ENCODE measurements at places on chromosomes 11 and 22.

DNA sequence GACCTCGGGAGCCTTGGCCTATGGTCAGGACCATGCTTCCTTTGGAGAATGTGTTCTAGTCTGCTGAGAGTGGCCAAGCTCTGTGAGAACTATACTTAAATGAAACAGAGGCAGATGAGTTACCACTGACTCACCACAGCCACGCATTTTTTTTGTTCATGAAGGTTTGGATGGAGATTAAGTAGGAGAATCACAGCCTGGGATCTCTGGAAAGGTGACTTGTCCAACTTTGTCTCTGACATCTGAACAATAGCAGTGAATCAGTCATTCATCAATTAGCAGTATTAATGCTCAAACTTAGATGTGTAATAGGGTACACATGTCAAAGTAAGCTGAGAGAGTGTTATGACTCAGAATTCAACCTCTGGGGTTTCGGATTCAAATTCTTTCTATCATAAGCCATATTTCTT lies 100.7 kb upstream of the ANO3 start:
- no peak for DNase-seq

GRCh38 chr22:48403521-48404403 lies 1423.9 kb downstream of the BRD1 start:
- DNase-seq, result no peak

DNA sequence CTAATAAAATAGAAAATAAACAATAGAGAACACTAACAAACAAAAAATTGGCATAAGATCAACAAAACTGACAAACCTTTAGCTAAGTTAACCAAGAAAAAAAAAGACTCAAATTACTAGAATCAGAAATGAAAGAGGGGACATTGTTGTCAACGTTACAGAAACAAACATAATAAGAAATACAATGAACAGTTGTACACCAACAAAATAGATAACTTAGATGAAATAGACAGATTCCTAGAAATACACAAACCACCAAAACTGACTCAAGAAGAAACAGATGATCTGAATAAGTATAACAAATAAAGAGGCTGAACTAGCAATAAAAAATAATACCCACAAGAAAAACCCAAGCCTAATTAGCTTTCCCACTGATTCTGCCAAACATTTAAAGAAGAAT lies 34.7 kb upstream of the TMPRSS4 start:
- no peak for DNase-seq

DNA sequence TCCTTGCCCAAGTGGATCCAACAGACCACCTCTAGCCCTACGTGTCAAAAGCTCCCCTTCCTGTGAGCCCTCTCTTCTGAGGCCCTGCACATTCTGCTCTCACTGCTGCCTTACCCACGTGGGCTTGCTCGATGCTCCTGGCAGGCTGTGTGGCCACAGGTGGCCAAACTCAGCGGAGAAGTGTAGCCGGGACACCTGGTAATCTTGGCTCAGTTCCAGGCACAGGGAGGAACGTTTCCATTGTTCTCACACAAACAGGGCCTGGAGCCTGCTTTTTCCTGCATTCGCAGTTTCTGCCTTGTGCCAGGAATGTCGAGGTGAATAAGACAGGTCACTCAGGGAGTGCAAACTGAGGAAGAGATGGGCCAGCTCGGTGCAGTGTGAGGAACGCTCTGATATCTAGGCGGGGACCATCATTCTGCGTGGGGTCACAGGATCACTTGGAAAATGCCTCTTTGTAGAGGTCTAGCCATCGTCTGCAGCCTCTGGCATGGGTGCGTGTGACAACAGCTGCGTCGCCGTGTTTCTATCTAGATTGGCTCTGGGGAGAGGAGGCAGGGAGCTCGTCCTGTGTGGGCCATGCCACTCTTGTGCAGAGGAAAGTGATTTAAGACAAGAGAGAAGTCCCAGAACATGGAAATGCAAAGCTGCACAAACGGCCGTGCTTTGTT lies 127.6 kb upstream of the PARVA start:
- DNase-seq, result peak; percentile 67

GRCh38 chr22:43042101-43042780 lies 27.3 kb upstream of the PACSIN2 start:
- peak; percentile 84 for DNase-seq

- DNase-seq, result no peak
These were observed 37.0 kb upstream of the FTH1 start for GRCh38 chr11:62004473-62004872.

DNA sequence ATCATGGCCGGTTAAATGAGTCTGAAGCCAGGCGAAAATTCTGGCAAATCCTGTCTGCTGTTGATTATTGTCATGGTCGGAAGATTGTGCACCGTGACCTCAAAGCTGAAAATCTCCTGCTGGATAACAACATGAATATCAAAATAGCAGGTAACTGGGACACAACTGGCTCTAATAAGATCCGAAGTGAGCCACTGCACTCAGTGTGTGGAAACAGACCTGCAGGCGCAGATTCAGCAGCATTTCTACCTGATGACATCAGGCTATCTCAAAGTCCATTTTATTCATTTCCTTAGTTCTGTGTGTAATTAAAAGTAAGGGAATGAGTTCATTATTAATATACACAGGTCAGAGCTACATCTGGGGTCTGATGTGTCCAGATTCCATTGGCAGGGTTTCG lies 78.2 kb downstream of the PPP2R1B start:
- DNase-seq, result no peak

- peak; percentile 70 for DNase-seq
These were observed 12.3 kb upstream of the HDHD5 start for GRCh38 chr22:17171153-17172028.

GRCh38 chr22:50503475-50504145 lies 3.9 kb downstream of the LMF2 start:
- DNase-seq, result no peak

GRCh38 chr11:131652231-131652630 lies 281.8 kb downstream of the NTM start:
- no peak for DNase-seq

- DNase-seq, result no peak
These were observed 156.0 kb downstream of the PKNOX2 start for GRCh38 chr11:125320347-125321076.

DNA sequence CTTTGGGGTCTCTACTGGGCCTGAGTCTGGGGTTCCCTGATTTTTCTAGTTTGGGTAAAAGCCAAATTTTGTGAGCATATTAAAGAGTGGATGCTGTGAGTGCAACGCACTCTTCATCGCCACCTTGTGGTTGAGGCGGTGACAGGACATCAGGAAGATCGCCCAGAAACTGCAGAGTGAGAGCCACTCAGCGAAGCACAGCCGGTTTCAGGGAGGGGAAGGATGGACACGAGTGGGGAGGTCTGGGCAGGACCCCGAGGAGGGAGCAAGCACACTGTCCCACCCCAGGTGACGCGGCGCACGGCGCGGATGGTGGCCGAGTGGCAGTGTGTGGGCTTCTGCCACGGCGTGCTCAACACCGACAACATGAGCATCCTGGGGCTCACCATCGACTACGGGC lies 9.1 kb downstream of the SELENOO start:
- DNase-seq, result no peak

DNA sequence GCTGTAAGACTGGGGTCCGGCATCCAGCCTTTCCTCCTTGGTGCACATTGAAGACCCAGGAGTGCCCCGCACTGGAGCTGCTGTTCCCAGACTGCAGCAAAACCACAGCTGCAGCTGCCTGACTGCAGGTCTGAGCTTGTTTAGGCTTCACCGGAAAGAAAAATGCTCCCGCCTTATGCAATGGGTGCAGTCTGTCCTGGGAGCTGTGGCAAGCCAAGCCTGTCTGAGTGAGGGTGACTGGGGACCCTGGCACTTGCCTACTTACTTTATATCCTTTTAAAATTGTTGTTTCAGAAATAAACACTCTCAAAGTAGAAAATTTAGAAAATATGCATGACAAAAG lies 23.3 kb upstream of the CD44 start:
- DNase-seq, result no peak

DNA sequence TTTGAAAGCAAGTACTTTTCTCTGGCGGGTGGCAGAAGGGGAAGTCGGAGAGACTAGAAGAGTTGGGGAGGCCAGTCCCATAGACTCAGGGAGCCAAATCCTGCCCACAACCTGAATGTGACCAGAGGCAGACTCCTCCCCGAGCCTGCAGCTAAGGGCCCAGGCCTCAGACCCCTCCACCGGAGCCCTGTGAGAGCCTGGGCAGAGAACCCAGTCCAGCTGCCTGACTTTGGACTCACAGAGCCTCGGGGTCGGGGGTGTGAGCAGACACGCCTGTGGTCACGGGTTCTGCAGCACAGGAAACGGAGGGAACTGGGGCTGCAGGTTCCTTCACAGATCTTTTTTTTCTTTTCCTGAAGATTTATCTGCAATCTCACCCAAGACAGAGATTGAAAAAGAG lies 312.3 kb downstream of the CTTN start:
- DNase-seq, result no peak

GRCh38 chr11:119778391-119779194 lies 49.6 kb upstream of the NECTIN1 start:
- DNase-seq, result no peak

DNA sequence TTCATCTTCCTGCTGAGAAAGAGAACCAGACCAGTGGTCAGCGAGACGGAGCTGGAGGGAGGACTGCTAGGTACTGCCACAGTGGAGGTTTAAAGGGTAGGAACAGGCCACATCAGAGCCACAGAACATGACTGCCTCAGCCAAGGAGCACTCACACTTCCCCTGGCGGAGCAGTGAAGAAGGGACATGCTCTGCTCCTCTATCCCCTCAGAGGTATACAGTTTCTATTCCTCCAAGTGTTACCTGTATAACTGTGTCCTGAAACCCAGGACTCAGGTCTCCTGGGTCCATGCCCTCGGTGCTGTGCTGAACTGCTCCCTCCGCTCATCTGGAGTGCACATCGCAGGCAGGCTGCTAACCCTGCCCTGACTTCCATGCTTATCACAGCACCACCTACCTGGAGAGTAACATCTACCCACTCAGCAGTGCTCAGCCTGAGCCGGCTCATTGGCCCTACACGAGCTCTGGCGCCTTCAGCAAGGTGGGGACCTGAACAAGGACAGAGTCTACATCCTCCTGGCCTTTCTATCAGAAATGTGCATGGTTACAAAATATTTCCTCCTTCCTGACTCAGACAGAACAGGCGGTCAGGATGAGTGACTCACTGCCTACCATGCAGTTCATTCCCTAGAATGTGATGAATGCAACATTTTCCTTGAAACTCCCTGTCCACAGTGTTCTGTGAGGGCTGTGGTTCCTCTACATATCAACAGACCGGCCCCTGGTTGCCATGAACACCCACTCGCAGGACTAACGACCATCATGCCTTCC lies 52.9 kb downstream of the C11orf58 start:
- DNase-seq, result no peak

DNA sequence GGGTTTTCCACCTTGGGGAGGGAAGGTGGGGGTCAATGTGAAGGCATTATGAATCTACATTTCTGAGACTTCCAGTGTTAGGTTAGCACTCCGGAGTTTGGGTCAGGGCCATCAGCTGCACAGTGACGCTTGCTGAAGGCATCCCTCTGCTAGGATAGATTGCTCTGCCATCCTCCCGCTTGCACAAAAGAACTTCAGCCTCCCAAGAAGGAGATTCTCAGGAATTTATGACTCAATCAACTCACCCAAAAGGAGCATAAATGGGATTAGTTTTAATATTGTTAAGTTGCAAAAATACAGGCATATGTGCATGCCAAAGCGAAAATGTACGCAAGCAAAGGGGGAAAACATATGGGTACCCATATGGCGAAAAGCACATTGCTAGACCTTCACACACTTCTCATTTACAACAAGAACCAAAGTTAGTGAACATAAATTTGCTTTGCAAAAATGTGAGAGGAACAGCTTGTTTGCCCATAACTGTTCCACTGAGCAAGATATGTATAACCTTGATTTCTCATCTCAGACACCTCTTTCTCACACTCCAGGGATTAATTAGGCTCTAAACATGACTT lies 1013.0 kb downstream of the OPCML start:
- DNase-seq, result no peak

GRCh38 chr11:66559142-66559865 lies 9.1 kb downstream of the CTSF start:
- no peak for DNase-seq

DNA sequence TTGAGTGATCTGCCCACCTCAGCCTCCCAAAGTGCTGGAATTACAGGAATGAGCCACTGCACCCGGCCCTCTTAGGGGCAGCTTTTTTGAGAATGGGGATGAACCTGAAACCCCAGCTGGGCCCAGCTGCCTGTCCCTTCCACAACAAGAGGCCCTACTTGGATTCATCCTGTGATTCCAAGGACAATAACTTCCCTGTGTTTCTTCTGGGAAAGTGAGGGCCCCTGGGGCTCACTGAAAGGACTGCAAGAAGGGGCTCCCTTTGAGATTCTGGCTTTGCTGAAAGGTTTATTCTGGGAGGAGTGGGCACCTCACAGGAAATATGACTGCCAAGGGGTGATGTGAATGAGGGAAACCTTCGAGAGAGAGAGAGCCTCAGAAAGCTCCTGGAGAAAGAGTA lies 12.3 kb upstream of the GNAZ start:
- DNase-seq, result no peak

GRCh38 chr11:559712-560304 lies 730 bp downstream of the LMNTD2 start:
- no peak for DNase-seq

- DNase-seq, result no peak
These were observed 13.5 kb upstream of the MTMR2 start for GRCh38 chr11:95937358-95937757.

DNA sequence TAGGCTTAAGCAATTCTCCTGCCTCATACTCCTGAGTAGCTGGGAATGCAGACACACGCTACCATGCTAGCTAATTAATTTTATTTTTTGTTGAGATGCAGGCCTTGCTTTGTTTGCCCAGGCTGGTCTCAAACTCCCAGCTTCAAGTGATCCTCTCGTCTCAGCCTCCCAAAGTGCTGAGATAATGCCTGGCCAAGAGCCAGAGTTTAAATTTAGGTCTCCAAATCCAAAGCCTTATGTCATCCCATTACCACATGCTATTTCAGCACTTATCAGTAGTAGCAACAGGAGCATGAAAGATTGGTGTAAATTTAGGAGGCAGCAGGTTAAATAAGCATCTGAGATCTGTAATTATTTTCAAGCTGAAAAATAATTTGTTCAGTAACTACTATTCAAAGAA lies 326.1 kb upstream of the ANO5 start:
- peak; percentile 29 for DNase-seq

- DNase-seq, result no peak
These were observed 2.8 kb downstream of the SIPA1 start for GRCh38 chr11:65640483-65641296.

DNA sequence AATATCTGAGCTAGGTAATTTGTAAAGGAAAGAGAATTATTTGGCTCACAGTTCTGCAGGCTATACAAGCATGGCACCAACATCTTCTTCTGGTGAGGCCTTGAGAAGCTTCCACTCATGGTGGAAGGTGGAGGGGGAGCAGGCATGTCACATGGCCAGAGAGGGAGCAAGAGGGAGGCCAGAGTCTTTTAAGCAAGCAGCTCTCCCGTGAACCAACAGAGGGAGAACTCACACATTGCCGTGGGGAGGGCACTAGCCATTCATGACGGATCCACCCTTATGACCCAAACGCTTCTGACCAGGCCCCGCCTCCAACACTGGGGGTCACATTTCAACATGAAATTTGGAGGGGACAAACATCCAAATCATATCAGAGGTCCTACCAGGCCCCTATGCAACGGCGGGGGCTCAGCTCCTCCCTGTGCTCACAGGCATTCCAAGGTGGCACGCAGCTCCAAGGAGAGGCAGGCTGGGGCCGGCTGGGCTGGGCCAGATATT lies 4.6 kb downstream of the C11orf96 start:
- no peak for DNase-seq

- peak; percentile 16 for DNase-seq
These were observed 26.9 kb downstream of the POLR3H start for GRCh38 chr22:41517172-41518047.

Measured in SHP77 treated with DMSO at 0.1 percent for 48 hours (cell line).